Aorta (tissue), 5 donors: ENCODE measurements at places on chromosomes 12 and 14. TPM values are rescaled to one million over a fixed set of nuclear protein-coding genes. Genes with fewer than 3 reads are reported as not detected.

The RGS6 gene
- total RNA-seq: 1.8 TPM

The SALL2 gene
- 12.2 TPM for total RNA-seq

The MYH6 gene
- total RNA-seq: not detected

The TPPP2 gene
- not detected for total RNA-seq

GRCh38 chr12:27260746-27261145, 16.7 kb downstream of the STK38L start:
- no peaks in the 10 kb centered on the region for H3K36me3 ChIP-seq
- H3K27ac ChIP-seq: peak overlapping the region; percentile 90
- H3K27me3 ChIP-seq: no peaks in the 10 kb centered on the region
- DNase-seq: no peak
- peak overlapping the region; percentile 26 for H3K4me3 ChIP-seq
- H3K4me1 ChIP-seq: peaks cover 11% of the 10 kb centered on the region

DNA sequence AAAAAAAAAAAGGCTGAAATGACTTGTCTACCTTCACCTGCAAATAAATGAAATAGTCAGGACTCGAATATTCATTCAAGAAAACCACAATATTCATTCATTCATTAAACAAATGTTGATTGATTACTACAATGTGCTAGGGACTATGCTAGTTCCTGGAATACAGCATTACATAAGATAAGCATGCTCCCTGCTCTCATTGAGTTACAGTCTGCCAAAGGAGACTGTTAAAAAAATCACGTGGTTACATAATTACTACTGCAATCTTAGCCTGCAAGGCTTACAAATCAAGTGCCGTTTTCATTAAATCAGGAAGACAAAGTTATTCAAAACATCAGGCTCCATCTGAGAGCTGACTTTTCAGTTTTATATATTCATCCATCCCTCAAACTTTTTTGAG, 70.4 kb upstream of the RIC8B start:
- no peaks in the 10 kb centered on the region for H3K27me3 ChIP-seq
- no peak overlapping the region for H3K4me3 ChIP-seq

DNA sequence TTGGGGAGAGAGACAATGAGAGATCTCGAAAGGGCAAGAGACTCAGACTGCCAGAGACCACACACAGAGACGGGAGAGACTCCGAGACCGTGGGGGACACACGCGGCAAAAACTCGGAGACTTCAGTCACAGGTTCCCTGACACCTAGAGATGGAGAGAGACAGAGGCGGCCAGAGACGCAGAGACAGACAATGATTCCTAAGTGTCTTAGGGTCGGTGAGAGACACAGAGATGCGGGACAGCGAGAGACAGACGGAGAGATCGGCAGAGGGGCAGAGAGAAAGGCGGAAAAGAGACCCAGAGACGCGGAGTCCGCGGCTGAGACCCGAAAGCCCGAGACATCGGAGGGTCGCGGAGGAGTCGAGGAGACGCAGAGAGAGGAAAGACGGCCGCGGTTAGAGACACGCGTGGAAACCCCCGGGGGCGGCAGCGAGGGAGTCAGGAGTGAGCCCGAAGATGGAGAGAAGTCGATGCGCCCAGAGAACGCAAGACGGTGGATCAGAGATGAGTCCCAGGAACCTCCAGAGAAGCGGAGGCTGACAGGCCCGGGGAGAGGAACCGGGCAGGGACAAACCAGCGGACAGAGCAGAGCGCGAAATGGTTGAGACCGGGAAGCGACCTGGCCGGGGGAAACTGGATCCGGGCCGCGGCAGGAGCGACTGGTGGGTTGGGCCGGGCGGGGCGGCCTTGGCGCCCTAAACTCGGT, 7.8 kb downstream of the LHX5 start:
- no peak for DNase-seq
- H3K27ac ChIP-seq: no peak overlapping the region
- H3K4me1 ChIP-seq: no peaks in the 10 kb centered on the region
- H3K27me3 ChIP-seq: no peaks in the 10 kb centered on the region
- no peaks in the 10 kb centered on the region for H3K36me3 ChIP-seq
- no peak overlapping the region for H3K4me3 ChIP-seq

DNA sequence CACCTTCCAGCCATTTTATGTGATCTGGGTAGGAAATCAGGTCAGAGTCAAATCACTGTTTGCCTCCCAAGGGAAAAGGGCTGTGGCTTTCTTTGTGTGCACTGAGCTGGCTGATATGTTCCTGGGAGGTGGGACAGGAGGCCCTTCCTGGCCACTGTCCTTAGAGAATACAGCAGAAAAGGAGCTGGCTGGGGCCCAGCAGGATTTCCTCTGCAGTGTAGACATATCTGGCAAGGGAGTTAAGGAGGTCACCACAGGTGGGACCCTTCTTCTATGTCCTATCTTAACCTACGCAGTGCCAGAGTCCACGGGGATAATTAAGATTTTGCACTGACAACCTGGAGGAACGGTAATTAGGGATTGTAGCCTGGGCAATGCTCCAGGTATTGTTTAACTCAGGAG, 145.3 kb downstream of the NTF3 start:
- no peaks in the 10 kb centered on the region for H3K36me3 ChIP-seq
- H3K27ac ChIP-seq: no peak overlapping the region

DNA sequence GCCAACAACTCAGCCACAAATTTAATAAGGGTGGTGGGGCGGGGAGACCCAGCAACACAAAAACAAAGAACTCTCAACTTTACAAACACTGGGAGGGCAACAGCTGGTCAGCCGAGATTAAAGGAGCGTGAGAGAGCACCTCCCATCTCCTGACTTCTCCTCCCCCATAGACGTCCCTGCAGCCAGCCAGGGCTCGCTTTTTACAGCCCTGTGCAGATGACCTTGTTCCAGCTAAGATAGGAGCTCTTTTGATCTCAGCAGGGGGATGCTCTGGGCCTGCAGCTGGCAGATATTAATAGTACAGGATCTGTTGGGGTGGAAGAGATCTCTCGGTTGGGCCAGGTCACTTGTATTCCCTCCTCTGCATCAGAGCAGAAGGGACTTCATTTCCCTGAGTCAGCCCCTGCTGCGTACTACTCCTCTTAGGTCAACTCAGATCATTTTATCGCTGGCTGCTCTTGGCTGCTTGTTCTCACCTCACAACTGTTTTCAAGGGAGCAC, 475.8 kb downstream of the RAD51B start:
- no peaks in the 10 kb centered on the region for H3K27me3 ChIP-seq
- no peaks in the 10 kb centered on the region for H3K36me3 ChIP-seq
- no peak overlapping the region for H3K27ac ChIP-seq

GRCh38 chr12:27779416-27779919, 565 bp upstream of the KLHL42 start:
- H3K4me1 ChIP-seq: peaks cover 2% of the 10 kb centered on the region
- H3K27me3 ChIP-seq: no peaks in the 10 kb centered on the region
- H3K27ac ChIP-seq: peak overlapping the region; percentile 100
- H3K36me3 ChIP-seq: no peaks in the 10 kb centered on the region
- DNase-seq: no peak
- H3K4me3 ChIP-seq: peak overlapping the region; percentile 88

GRCh38 chr12:89760783-89761182, 52.1 kb upstream of the ATP2B1 start:
- H3K36me3 ChIP-seq: no peaks in the 10 kb centered on the region
- H3K27me3 ChIP-seq: no peaks in the 10 kb centered on the region
- no peaks in the 10 kb centered on the region for H3K4me1 ChIP-seq
- DNase-seq: no peak

- H3K36me3 ChIP-seq: no peaks in the 10 kb centered on the region
- no peak for DNase-seq
- H3K27ac ChIP-seq: no peak overlapping the region
Measured at GRCh38 chr14:68692216-68692615, 100.7 kb downstream of the ZFP36L1 start.

- H3K27me3 ChIP-seq: no peaks in the 10 kb centered on the region
- DNase-seq: no peak
- no peaks in the 10 kb centered on the region for H3K36me3 ChIP-seq
- no peak overlapping the region for H3K4me3 ChIP-seq
- no peaks in the 10 kb centered on the region for H3K4me1 ChIP-seq
Measured at GRCh38 chr12:67981287-67982162, 7.7 kb upstream of the IFNG-AS1 start.

- H3K36me3 ChIP-seq: no peaks in the 10 kb centered on the region
- H3K27ac ChIP-seq: no peak overlapping the region
- DNase-seq: no peak
- no peaks in the 10 kb centered on the region for H3K27me3 ChIP-seq
- H3K4me3 ChIP-seq: no peak overlapping the region
Measured at GRCh38 chr12:7154901-7155470, 24.8 kb downstream of the CLSTN3 start.

- H3K27ac ChIP-seq: no peak overlapping the region
- no peaks in the 10 kb centered on the region for H3K36me3 ChIP-seq
- no peak for DNase-seq
- no peaks in the 10 kb centered on the region for H3K4me1 ChIP-seq
- no peak overlapping the region for H3K4me3 ChIP-seq
Measured at GRCh38 chr12:2624543-2625288, 170.1 kb upstream of the FKBP4 start.
